ENCODE measurements at places on chromosomes 12 and 14. TPM values are rescaled to one million over a fixed set of nuclear protein-coding genes. Genes with fewer than 3 reads are reported as not detected.

HCAR2 gene
- total RNA-seq = not detected

DNA sequence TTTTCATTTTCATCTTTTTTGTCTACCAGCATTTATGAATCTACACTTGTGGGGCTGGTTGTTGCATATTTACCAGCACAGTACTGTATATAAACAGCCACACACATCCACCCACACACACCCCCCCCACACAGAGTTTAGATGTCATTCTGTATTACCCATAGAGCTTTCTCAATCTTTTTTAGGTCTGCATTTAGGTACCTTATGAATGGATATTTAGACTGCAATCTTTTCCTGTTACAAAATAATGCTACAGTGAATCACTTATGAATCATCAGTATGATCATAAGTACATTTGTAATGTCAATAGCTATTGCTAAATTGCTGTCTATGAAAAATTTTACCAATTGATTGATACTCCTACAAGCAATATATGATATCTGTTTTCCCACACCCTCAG, 67.3 kb upstream of the STK38L start:
- H3K4me3 ChIP-seq = no peak overlapping the region
- H3K36me3 ChIP-seq = no peaks in the 10 kb centered on the region
- DNase-seq = no peak
- H3K4me1 ChIP-seq = peaks cover 6% of the 10 kb centered on the region
- H3K27ac ChIP-seq = no peak overlapping the region

GRCh38 chr14:102392506-102392905, 29.8 kb downstream of the TECPR2 start:
- no peak overlapping the region for H3K27ac ChIP-seq
- no peaks in the 10 kb centered on the region for H3K36me3 ChIP-seq
- no peaks in the 10 kb centered on the region for H3K27me3 ChIP-seq
- DNase-seq = no peak
- no peak overlapping the region for H3K4me3 ChIP-seq
- peaks cover 7% of the 10 kb centered on the region for H3K4me1 ChIP-seq

DNA sequence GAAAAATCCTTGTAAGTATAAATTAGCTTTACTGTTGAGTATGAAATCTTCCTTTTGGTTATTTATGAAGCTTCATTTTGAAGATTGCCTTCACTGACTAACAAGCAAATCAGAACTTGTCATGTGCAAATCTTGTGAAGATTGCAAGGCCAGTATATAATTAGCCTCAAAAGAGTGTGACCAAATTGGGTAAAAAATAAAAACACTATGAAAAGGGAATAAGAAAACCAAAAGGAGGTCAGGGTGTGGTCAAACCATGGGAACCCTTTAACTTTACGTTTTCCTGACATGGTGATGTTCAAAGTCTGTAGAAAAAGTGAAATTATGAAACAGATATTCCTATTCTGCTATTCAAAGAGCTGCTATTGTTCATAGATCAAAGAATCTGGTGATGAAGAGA, 230.3 kb downstream of the BCAT1 start:
- H3K36me3 ChIP-seq = no peaks in the 10 kb centered on the region
- no peak overlapping the region for H3K27ac ChIP-seq
- no peaks in the 10 kb centered on the region for H3K27me3 ChIP-seq
- no peak for DNase-seq
- H3K4me3 ChIP-seq = no peak overlapping the region

DNA sequence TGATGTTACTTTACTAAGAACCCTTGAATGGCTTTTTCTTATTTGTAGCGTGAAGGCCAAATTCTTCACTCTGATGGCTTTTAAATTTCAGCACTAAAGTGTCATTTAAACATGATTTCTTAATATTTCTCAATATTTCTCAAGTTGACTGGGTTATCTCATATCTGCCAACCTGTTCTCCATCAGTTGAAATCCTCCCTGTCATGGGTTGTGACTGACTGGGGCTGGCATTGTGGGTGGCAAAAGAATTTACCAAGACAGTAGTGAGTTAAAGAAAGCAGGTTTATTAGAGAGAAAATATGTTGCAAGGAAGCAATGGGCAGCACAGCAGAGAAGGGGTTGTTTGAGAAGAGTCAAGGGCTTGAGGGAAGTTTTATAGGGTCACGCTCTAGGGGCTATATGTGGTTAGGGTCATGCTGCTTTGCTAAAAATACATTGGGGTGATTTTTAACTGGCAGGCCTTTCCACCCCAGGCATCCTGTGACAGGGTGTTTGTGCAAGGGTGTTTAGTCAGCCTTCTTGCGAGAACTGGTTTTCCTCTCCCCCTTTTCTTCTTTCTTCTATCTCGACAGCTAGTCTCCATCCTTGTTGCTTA, 232.8 kb upstream of the SEL1L start:
- H3K36me3 ChIP-seq = no peaks in the 10 kb centered on the region
- no peak overlapping the region for H3K27ac ChIP-seq
- no peaks in the 10 kb centered on the region for H3K4me1 ChIP-seq
- H3K27me3 ChIP-seq = no peaks in the 10 kb centered on the region
- no peak for DNase-seq
- H3K4me3 ChIP-seq = no peak overlapping the region

- no peaks in the 10 kb centered on the region for H3K27me3 ChIP-seq
- H3K27ac ChIP-seq = no peak overlapping the region
- no peaks in the 10 kb centered on the region for H3K36me3 ChIP-seq
- peaks cover 65% of the 10 kb centered on the region for H3K4me1 ChIP-seq
- H3K4me3 ChIP-seq = peak overlapping the region; percentile 95
Measured at GRCh38 chr14:61699027-61699426, 3.7 kb downstream of the HIF1A start.

GRCh38 chr12:121438905-121439304, 39.0 kb downstream of the RNF34 start:
- no peak for DNase-seq
- no peaks in the 10 kb centered on the region for H3K27me3 ChIP-seq
- H3K4me1 ChIP-seq = no peaks in the 10 kb centered on the region
- H3K36me3 ChIP-seq = peaks cover 58% of the 10 kb centered on the region
- H3K27ac ChIP-seq = no peak overlapping the region

GRCh38 chr12:52246720-52247621, 13.9 kb downstream of the KRT7 start:
- peak; percentile 16 for DNase-seq
- no peak overlapping the region for H3K4me3 ChIP-seq
- no peak overlapping the region for H3K27ac ChIP-seq
- H3K36me3 ChIP-seq = no peaks in the 10 kb centered on the region

TPH2 gene
- not detected for total RNA-seq

GRCh38 chr12:89235189-89235993, 116.9 kb downstream of the DUSP6 start:
- H3K4me3 ChIP-seq = peak overlapping the region; percentile 78
- no peaks in the 10 kb centered on the region for H3K36me3 ChIP-seq
- H3K4me1 ChIP-seq = peaks cover 58% of the 10 kb centered on the region
- DNase-seq = peak; percentile 63

- H3K36me3 ChIP-seq = no peaks in the 10 kb centered on the region
- no peak overlapping the region for H3K4me3 ChIP-seq
- H3K4me1 ChIP-seq = peaks cover 3% of the 10 kb centered on the region
- H3K27ac ChIP-seq = no peak overlapping the region
- no peaks in the 10 kb centered on the region for H3K27me3 ChIP-seq
- no peak for DNase-seq
Measured at GRCh38 chr14:72315714-72316113, 383.5 kb downstream of the RGS6 start.

DNA sequence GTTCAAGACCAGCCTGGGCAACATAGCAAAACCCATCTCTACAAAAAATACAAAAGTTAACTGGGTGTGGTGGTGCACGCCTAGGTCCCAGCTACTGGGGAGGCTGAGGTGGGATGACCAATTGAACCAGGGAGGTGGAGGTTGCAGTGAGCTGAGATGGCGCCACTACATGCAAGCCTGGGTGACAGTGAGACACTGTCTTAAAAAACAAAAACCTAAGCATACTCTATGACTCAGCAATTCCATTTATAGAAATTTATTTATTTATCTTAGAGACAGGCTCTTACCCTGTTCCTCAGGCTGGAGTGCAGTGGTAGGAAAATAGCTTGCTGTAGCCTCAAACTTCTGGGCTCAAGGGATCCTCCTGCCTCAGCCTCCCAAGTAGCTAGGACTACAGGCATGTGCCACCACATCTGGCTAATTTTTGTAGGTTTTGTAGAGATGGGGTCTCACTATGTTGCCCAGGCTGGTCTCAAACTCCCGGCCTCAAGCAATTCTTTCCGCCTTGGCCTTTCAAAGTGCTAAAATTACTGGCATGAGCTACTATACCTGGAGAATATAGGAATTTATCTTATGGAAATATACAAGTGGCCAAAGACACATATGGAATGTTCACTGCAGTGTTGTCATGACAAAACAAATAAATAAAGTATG, 43.3 kb downstream of the NCKAP5L start:
- H3K27ac ChIP-seq = no peak overlapping the region
- no peak for DNase-seq
- H3K36me3 ChIP-seq = no peaks in the 10 kb centered on the region
- no peaks in the 10 kb centered on the region for H3K4me1 ChIP-seq
- peaks cover 15% of the 10 kb centered on the region for H3K27me3 ChIP-seq

TMEM263 gene
- total RNA-seq = 33.2 TPM

Measured in CD4-positive, CD25-positive, alpha-beta regulatory T cell (primary cell).